ENCODE measurements at places on chromosomes 3 and 15. TPM values are rescaled to one million over a fixed set of nuclear protein-coding genes. Genes with fewer than 3 reads are reported as not detected.

The P2RY14 gene
- total RNA-seq: 17.8 TPM

The UBE2E2 gene
- total RNA-seq: 3.9 TPM

The AADACL2 gene
- total RNA-seq: not detected

The IFT57 gene
- 20.6 TPM for total RNA-seq

The RAB43 gene
- 64.3 TPM for total RNA-seq

The SEMA3F gene
- total RNA-seq: not detected

The FAM174B gene
- total RNA-seq: 3.1 TPM

The KLHDC8B gene
- 2.6 TPM for total RNA-seq

The UNC45A gene
- total RNA-seq: 77.6 TPM

The SHC4 gene
- 1.6 TPM for total RNA-seq

The TWF2 gene
- total RNA-seq: 132 TPM

The CEMIP gene
- total RNA-seq: 0.12 TPM

The AGBL1 gene
- not detected for total RNA-seq

The FBXW12 gene
- not detected for total RNA-seq

The KCNH8 gene
- not detected for total RNA-seq

The ZKSCAN7 gene
- 0.88 TPM for total RNA-seq

The SPINT1 gene
- 4.5 TPM for total RNA-seq

The RASL12 gene
- total RNA-seq: not detected

The SLC28A1 gene
- not detected for total RNA-seq

The ERC2 gene
- 0.15 TPM for total RNA-seq

The PLSCR5 gene
- not detected for total RNA-seq

The CASR gene
- total RNA-seq: not detected

The ANKUB1 gene
- total RNA-seq: not detected
